Progenitor cell of endocrine pancreas (in vitro differentiated cells): ENCODE measurements at places on chromosomes 11 and 22. TPM values are rescaled to one million over a fixed set of nuclear protein-coding genes. Genes with fewer than 3 reads are reported as not detected.
A peak's percentile ranks its signal among the peaks of the same experiment; 100 is the strongest.

The KLHL35 gene
- 0.55 and 1.2 TPM in 2 replicates for total RNA-seq

The OR2AG1 gene
- total RNA-seq: not detected in 2 replicates

The CTSF gene
- total RNA-seq: 3.6 and 4.1 TPM in 2 replicates

DNA sequence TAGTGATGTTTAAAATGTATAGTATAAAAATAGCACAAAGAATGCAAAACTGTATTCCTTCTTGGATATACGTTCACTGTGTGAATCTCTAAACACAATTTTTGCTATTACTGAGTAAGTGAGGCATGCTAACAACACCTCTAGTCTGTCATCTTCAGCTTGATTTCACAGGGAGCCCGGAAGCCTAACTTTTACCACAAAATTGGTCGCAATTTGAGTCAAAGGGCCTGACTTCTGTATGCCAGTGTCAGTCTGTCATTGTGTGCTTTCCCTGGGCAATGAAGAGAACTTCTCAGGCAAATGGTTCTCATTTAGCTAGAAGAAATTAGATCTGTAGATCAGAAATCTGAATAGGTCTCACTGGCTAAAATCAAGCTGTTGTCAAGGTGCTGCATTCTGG lies 1059.5 kb downstream of the FAM181B start:
- H3K4me3 ChIP-seq: no peak overlapping the region
- no peaks in the 10 kb centered on the region for H3K4me1 ChIP-seq
- H3K36me3 ChIP-seq: no peaks in the 10 kb centered on the region
- H3K27ac ChIP-seq: no peak overlapping the region
- DNase-seq: no peak

GRCh38 chr11:114321621-114322257 lies 25.5 kb downstream of the NNMT start:
- H3K27ac ChIP-seq: no peak overlapping the region
- H3K4me1 ChIP-seq: no peaks in the 10 kb centered on the region
- peaks cover 76% of the 10 kb centered on the region for H3K27me3 ChIP-seq
- DNase-seq: no peak
- H3K4me3 ChIP-seq: no peak overlapping the region

DNA sequence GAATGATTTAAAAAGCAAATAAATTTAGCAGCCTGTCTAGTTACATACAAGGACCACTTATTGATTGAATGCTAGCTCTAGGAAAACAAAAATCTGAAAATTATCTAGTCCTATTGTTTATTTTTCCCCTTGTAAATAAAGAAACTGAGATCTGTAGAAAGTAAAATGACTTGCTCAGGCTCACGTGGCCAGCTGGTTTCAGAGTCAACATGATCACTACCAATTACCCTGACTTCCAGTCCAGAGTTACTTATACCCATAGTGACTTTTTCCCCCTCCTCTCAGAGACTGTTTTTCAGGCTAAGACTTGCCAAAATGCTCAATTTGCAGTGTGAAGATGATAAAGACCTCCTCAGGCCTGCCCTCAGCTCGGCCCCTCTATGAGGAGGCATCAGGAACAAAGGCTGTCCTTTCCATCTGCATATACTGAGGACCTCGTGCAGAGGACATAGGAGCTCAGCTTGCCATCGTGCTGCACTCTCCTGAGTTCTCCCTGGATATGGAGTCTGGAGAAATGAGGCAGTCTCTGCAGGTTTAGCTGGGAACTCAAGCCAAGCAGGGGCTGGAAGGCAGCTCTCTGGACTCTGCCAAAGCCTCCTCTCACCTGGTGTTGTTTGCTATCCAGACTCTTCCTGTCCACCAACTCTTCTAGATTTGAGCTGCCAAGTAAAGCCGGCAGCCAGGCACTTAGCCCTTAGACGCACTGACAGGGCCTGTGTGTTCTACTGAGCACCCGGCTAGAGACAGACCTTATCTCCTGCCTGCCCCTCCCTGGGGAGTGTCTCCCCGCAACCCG lies 883.3 kb downstream of the NTM start:
- peaks cover 2% of the 10 kb centered on the region for H3K36me3 ChIP-seq
- H3K4me3 ChIP-seq: no peak overlapping the region
- H3K27ac ChIP-seq: peak overlapping the region; percentile 3
- peaks cover 8% of the 10 kb centered on the region for H3K4me1 ChIP-seq
- DNase-seq: no peak
- H3K27me3 ChIP-seq: peaks cover 22% of the 10 kb centered on the region
